ENCODE measurements at places on chromosomes 4 and X.

- ATAC-seq, result no peak
These were observed 55.0 kb downstream of the SLC34A2 start for GRCh38 chr4:25710637-25711036.

DNA sequence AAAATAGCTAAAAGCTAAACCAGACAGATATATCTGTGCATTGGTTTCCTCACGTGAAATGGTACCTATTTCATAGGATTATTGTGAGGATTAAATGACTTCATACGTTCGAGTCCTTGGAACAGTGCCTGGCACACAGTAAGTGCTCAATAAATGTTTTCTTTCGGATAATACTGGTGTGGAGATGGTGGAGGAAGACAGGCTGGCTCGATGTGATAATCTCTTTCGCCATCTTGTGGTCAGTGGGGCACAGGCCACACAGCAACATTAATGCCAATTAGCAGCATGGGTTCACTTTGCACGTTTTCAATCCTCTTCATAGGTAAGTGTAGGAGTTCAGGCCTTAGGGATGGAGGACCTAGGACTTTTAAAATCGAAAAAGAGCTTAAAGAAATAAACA is 9.3 kb downstream of the PAGE4 start:
- no peak for ATAC-seq

DNA sequence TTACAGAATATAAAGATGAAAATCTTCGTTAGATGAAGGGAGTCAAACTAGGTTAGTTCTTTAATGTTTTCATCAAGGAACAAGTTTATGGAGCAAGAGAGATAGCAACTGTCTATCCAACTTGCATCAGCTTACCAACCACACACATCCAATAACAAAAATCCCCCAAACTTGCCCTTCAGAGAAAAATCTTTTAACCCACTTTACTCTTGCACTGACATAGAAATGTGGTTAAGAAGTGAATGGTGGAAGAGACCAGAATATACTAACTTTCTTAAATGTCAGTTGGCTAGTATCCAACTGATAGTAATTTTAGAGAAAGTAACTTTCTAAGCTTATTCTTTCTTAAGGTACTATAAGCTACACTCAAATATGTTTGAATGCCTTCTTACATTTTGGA is 1.7 kb upstream of the RAB9A start:
- ATAC-seq, result no peak

DNA sequence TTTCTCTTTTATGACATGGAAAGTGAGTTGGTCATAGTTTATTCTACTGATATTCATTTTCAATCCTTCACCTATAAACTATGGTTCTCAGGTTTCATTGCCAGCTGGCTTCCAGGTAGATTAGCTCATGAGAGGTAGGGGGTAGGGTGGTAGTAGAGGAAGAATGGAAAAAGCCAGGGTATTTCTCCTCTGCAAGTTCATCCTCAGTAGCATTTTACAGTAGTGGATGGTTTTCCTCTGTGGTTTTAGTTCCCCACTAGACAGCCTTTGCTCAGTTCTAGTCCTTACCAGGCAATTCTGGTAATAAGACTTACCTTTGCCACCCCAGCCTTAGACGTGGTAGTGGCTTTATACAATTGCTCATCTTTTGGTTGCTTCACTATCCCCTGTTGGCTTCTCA is 8.9 kb upstream of the NAA11 start:
- ATAC-seq, result no peak

GRCh38 chr4:141815646-141816045 is 179.3 kb downstream of the IL15 start:
- ATAC-seq, result no peak

DNA sequence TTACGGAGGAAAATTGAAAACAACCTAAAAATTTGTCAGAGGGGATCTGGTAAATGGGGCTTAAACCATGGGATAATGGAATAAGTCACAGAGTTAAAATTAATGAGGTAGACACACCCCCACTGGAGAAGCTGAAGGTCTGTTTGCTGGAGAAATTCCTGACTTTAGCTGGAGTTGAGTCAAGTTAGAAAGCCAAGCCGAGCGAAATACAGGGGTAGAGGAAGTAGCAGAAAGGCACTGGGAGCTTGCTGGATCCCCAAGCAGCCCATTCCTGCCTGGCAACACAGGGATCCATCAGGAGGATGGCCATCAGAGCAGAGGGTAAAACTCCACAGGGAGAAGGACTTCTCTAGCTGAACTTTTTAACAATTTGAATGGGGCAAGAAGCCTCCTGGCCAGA is 163.8 kb downstream of the ATRX start:
- ATAC-seq, result no peak

DNA sequence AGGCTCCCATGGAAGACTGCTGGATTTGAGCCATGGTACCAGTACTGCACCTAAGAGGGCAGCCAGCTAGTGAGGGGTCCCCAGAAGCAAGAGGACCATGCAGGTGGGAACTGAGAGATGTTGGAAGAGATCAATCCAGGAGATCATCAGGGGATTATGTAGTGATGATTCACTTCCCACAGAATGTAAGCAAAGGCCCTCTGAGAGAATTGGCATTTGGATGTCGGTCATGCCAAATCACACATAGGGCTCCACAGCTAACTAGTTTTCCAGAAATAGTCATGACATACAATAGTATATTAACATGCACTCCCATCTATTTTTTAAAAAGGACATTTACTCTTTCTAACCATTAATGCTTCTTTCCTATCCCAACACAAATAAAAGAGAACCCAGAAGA is 112.5 kb downstream of the RASGEF1B start:
- ATAC-seq, result no peak

DNA sequence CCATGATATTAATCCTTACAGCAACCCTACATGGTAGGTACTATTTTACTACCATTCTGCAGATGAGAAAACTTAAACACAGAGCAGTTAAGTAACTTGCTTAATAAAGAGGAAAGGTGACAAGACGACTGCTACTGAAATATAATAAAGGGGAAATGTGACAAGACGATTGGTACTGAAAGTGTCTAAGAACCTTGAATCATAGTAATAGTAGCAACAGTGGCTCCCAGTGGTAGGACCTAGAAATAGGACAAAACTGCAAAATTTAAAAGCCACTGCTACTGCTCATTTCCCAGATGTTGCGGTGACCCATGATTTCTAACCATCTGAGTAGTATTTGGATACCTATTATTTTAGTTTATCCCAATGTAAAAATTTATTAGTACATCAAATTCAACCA is 89.5 kb downstream of the TASL start:
- ATAC-seq, result no peak
